ENCODE measurements at places on chromosomes 6 and 20. TPM values are rescaled to one million over a fixed set of nuclear protein-coding genes. Genes with fewer than 3 reads are reported as not detected.

- no peak for DNase-seq
These were observed 37.6 kb upstream of the EPB41L1 start for GRCh38 chr20:36116807-36117441.

- DNase-seq, result no peak
These were observed 150.3 kb downstream of the SYCP2 start for GRCh38 chr20:59782986-59783640.

- DNase-seq, result peak; percentile 29
These were observed 1.1 kb downstream of the PTPRK start for GRCh38 chr6:128519132-128519930.

GRCh38 chr20:23419995-23420901, 1.0 kb downstream of the NAPB start:
- peak; percentile 35 for DNase-seq

DNA sequence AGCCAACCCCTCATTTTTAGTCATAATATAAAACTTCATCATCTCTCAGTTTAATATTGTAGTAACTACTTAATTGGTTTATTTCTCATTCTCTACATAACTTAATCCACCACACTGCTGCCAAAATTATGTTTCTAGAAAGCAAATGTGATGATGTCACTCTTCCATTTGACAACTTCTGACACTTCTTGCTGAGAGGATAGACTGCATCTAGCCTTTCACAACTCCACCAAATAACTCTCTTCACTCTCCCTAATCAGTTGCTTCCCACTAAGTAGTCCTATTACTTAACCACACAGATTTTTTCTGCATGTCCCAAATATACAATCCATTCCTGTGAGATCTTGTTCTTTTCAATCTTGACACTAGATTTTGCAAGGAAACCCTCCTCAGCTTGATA, 951.3 kb downstream of the EPHA7 start:
- no peak for DNase-seq

- DNase-seq, result no peak
These were observed 265.0 kb upstream of the MARCKS start for GRCh38 chr6:113591896-113592827.

- DNase-seq, result no peak
These were observed 62.2 kb downstream of the SYNJ2 start for GRCh38 chr6:158043586-158044524.

- DNase-seq, result no peak
These were observed 346.1 kb upstream of the CDH4 start for GRCh38 chr20:60905919-60906318.

DNA sequence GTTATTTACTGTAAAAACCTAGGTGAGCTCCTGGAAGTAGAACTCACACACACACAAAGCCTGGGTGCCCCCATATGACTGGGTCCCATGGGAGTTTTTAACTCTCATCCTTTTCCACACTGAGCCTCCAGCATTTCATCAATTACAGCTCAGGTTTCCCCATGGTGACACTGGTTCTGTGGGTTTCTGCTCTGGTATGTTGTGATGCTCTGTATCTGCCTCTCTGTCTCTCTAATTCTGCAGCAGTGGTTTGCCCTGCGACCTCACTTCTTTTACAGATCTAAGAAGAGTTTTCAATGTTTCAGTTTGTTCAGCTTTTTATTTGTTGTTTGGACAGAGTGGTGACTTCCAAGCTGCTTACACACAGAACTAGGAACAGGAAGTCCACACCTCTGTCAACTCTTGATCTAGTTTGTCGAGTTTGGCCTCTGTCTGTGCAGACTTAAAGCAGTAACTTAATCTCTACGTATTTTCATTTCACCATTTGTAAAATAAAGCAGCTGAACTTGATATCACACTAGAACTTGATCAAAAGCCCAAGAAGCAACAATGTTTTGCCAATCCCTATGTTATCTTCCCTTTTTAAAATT, 554.3 kb downstream of the EPHA7 start:
- no peak for DNase-seq

GRCh38 chr6:85418059-85418458, 31.8 kb upstream of the NT5E start:
- DNase-seq, result no peak

GRCh38 chr6:152096863-152097496, 289.5 kb downstream of the ESR1 start:
- DNase-seq, result no peak

DNA sequence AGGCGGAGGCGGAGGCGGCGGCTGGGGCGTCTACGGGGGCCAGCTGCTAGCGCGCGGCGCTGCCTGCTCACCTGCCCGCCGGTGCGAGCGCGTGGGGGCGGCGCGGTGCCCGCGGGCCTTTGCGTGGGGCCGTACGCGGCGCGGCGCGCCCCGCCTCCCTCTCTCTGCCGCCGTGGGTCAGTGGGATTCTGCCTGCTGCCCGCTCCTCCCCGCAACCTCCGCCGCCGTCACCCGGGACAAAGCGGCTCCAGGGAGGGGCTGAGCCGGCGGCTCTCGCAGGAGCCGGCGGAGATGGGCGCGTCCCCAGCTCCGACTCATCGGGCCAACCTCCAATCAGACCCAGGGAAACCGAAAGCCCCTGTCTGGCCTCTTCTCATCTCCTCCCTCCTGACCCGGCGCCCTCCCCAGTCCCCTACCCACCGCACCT, at the start of gene RCAN2:
Gene RCAN2, minus strand, starts transcription at position 249 of the 427 bp plus-strand sequence.
- no peak for DNase-seq

DNA sequence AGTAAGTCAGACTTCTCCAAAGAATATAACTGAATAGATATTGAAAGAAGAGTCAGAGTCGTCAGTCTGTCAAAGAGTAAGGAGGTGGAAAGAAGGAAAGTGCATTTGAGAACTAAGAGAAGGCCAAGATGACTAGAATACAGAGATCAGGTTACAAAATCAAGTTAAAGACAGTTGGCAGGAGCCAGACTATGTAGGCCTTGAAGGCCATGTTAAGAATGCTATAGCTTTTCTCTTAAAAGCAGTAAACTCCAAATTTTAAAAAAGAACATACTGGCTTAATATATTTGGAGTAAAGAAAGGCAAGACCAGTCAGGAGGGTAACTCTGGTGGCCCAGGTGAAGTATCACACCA, 68.8 kb downstream of the IBTK start:
- DNase-seq, result no peak

DNA sequence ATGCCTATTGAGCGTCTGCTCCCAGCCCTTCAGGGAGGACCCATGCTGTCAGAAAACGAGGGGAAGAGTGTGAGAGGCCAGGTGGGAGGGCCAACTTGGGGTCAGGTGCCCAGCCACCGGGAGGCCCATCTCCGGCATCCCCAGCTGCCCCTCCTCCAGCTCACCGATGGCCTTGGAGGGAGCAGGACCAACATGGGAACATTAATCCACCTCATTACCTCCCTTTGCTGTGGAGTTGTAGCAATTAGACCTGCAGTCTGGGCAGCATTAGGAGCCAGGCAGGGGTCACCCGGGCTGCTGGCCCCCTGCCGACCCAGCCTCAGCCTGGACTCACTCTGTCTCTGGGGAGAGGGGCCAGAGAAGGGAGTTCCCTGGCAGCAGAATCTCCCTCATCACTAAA, 25.1 kb downstream of the DLGAP4 start:
- DNase-seq, result no peak

DNA sequence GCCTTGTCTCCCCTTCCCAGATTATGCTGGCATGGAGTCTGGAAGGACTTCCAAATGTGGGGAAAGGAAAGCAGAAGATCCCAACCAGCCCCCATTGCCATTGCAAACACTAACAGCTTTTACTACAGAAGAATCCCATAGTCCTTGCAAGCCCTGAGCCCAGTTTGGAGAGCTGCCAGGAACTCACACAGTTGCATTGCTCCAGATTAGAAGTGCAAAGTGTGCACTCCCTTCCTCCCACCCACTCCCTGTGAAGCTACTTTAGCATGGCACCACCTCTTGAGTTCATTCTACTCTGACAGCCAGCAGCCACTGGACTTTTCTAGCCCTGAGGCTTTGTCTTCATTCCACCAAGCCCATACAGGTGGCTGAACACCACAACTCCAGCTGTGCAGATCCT, 67.6 kb downstream of the SLC22A2 start:
- DNase-seq, result no peak

- no peak for DNase-seq
These were observed 14.7 kb downstream of the PI16 start for GRCh38 chr6:36969240-36969691.

- DNase-seq, result no peak
These were observed 4.0 kb upstream of the HEY2 start for GRCh38 chr6:125745281-125746018.

DNA sequence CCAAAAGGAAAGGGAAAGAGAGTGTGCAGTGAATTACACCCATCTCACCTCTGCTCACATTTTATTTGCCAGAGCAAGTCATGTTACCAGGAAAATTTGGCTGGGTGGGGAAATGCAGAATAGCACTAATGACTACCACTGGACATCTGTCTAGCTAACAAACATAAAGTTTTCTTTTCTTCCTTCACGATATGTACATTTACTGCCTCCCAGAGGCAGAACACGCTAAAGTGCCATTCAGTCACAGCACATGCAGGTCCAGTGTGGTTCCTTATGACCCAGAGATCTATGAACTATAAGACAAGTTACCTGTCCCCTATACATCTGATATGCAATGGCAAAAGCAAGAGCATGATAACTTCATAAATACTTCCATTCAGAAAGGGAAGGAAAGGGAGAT, 194.1 kb downstream of the OGFRL1 start:
- no peak for DNase-seq

- no peak for DNase-seq
These were observed 533.9 kb downstream of the TFAP2B start for GRCh38 chr6:51352506-51353029.

GRCh38 chr6:155186052-155186658, 77.7 kb upstream of the CLDN20 start:
- no peak for DNase-seq

DNA sequence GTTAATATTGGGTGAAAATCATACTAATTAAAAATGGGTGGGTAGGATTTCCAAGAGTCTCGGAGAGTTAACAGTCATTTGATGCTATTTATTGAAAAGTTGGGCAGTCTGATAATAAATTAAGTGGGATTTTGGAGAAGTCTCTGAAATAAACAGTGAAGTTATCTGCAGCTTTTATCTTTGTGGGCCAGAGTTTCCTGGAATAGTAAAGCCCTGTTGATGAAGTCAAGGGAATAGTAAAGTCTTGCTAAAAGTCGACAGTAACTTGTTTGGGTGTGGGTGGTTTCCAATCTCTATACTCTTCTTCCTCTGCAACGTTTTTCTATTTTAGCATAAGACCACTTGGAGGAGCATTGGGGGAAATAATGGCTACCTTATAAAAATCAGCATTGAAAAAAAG, 493.6 kb downstream of the EPM2A start:
- DNase-seq, result no peak

PREX1 gene
- 2.9 TPM for polyA plus RNA-seq

PARD6B gene
- polyA plus RNA-seq, result 0.60 TPM

SLC32A1 gene
- polyA plus RNA-seq, result not detected

PROCR gene
- 0.87 TPM for polyA plus RNA-seq

MAP3K7 gene
- polyA plus RNA-seq, result 15.8 TPM

VWA7 gene
- not detected for polyA plus RNA-seq

SYNDIG1 gene
- polyA plus RNA-seq, result not detected

ADTRP gene
- 109 TPM for polyA plus RNA-seq

IMPG1 gene
- polyA plus RNA-seq, result not detected

RGS17 gene
- not detected for polyA plus RNA-seq

REV3L gene
- polyA plus RNA-seq, result 8.6 TPM

OXT gene
- 1.4 TPM for polyA plus RNA-seq

Data from naive thymus-derived CD4-positive, alpha-beta T cell (primary cell).